Left ventricle myocardium superior (tissue), 1 donor: ENCODE measurements at places on chromosomes 2 and 18. TPM values are rescaled to one million over a fixed set of nuclear protein-coding genes. Genes with fewer than 3 reads are reported as not detected.

Gene RAX
- total RNA-seq: not detected

Gene FIGN
- 16.6 TPM for total RNA-seq

Gene TMEM247
- not detected for total RNA-seq

DNA sequence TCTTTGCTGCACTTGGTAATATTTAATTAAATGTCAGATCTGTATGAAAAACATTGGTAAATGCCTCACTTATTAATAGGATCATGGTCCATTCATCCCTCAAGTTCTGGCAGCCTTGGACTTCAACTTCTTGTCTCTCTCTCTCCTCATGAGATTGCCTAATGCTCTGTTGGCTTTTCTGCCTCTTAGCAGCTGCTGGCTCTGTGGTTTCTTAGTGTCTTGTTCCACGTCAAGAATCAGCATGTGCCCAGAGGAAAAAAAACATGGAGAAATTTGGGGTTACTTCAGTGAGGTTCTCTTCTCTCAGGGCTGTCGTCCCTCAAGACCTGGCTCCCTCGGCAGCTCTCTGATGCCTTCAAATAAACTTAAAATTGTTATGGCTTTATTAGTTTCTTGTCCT, 75.4 kb downstream of the TAF4B start:
- no peak for DNase-seq

- no peak for DNase-seq
Observed at GRCh38 chr2:241031436-241032165, 33.2 kb downstream of the SNED1 start.
